Bronchial smooth muscle cell (primary cell): ENCODE measurements at places on chromosomes 4 and X. TPM values are rescaled to one million over a fixed set of nuclear protein-coding genes. Genes with fewer than 3 reads are reported as not detected.

CTAG1B gene
- not detected in 2 replicates for total RNA-seq

PPP1R3F gene
- total RNA-seq, result 6.0 and 12.8 TPM in 2 replicates

SRPK3 gene
- 0.32 and 0.43 TPM in 2 replicates for total RNA-seq

ITIH6 gene
- total RNA-seq, result not detected in 2 replicates

CFAP299 gene
- total RNA-seq, result 5.4 and 8.3 TPM in 2 replicates

ADAM29 gene
- total RNA-seq, result not detected in 2 replicates

SORCS2 gene
- 0.26 and 0.79 TPM in 2 replicates for total RNA-seq

SLC26A1 gene
- total RNA-seq, result 0.43 and 0.47 TPM in 2 replicates

CD38 gene
- total RNA-seq, result under 0.01 TPM in 1 of 2 replicates, not detected in the other
